ENCODE measurements at places on chromosomes 5 and 9.

GRCh38 chr5:166293892-166294291 lies 1997.6 kb upstream of the WWC1 start:
- no peak for DNase-seq

- peak; percentile 87 for DNase-seq
Measured at GRCh38 chr5:317086-317811, 4.3 kb upstream of the AHRR start.

DNA sequence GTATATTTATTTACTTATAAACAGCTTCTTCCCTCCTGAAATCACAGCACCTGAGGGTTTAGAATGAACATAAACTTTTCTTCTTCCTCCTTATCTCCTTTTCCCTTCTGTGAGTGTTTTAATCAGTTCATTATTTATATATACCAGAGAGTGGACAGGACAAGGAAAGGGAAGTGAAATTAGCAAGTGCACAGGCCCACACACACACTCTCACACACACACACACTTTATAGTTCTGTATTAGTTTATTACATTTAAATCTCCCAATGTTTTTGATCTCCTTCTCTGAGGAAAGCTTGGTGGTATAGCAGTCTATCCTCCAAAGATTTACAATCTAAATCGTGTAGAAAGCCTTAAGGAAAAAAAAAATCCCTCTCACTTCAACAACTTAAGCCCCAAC lies 353.5 kb downstream of the NDUFS4 start:
- no peak for DNase-seq

DNA sequence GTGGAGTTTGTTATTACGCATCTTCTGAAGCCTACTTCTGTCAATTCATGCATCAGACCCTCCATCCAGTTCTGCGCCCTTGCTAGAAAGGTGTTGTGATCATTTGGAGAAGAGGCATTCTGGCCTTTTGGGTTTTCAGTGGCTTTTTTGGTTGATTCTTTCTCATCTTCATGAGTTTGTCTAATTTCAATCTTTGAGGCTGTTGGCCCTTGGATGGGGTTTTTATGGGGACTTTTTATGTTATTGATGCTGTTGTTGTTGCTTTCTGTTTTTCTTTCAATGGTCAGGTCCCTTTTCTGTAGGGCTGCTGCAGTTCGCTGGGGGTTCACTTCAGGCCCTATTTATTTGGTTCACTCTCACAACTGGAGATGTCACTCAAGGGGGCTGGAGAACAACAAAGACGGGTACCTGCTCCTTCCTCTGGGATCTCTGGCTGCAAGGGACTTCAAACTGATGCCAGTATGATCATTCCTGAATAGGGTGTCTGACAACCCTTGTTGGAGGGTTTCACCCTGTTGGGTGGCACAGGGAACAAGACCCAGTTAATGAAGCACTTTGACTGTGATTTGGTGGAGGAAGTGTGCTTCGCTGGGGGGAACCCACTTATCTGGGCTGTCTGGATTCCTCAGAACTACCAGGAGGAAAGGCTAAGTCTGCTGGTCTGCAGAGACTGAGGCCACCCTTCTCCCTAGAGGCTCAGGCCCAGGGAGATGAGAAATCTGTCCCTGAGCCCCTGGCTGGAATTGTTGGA lies 226.7 kb upstream of the PTGER4 start:
- no peak for DNase-seq

- DNase-seq: no peak
Measured at GRCh38 chr5:103942587-103943186, 380.1 kb upstream of the NUDT12 start.

DNA sequence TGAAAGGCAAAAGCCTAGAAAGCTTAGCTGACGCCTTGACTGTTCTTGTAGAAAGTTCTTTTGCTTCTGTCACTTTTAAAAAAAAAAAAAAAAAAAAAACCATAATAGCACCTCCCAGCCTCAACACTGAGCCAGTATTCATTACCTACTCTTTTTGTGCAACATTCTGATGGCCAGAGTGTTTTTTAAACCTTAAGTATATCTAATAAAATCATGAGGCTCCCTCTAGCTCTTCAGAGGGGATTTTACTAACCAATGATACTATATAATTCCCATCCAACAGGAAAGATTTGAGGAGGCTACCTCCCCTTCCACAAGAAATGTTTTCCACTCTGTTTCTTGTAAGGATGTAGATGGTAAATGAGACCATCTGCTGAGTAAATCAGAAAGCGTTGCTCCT lies 3.9 kb downstream of the BNC2 start:
- no peak for DNase-seq

- DNase-seq: no peak
Measured at GRCh38 chr9:21974343-21974721, 19.9 kb downstream of the CDKN2A start.

DNA sequence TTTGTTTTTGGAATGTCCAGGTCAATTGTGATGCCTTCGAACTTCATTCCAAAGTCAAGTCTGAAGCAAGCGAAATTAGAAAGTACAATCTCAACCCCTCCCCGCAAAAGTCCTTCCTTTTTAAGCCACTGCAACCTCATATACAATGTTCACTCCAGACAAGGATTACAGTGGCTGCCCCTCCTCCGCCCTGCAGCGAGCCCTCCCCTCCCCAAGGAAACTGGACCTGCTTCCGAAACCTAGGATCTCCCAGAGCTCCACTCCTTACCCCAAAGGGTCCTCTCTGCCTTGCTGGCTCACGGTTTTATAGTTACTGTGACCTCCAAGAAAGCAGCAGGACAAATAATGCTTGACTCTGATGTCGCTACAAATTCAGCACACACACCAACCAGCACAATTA lies 10.4 kb downstream of the LRRC14B start:
- no peak for DNase-seq

DNA sequence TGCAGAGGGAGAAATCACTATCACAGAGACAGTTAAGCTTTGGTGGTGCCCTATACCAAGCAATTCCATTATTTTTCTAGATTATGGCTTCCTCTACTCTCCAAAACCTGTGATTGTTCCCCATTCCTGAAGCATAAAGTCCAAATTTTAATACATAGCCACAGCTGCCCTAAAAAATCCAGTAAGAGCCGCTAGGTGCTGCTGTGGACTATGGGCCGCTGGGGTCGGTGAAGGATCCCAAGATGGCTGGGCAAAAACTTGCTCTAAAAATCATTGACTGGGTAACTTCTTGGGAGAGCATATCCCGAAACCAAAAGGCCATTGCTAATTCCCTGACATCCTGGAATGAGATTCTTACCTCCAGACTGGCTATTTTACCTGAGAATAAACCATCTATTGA lies 245.3 kb downstream of the NFIB start:
- no peak for DNase-seq

DNA sequence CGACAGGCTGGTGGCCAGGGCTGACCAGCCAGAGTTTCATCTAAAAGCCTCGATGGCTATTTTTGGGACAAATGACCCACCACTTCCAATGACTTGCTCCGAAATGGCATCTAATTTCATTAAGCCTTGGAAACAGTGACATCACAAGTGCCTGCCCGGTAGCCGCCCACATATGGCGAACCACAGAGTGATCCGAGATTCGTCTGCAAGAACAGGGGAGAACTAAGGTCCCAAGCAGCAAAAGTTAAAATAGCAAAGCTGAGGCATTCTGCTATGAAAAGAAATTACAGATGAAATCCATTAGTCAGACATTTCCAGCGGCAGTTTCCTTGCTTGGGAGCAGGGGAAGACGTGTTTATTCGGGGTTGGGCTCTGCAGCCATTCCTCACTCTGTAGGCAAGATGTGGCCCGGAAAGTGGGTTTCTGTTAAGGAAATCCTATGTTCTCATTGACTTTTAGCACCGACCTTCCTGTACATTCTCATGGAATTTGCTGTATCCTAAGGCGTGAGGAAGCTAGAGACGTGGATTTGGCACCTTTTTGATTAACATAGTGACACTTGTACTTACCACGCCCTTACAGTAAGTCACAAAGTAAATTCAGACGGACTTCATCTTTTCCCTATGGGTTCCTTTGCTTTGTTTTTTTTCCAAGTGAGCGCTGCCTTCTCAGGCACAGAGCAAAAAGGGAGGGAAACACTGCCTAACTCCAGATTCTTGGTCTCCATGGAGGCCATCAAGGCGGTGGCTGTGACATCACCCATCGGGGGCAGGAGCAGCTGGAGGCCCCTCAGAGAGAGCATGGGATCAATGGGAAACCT lies 45.1 kb downstream of the ERGIC1 start:
- no peak for DNase-seq

- no peak for DNase-seq
Measured at GRCh38 chr9:92614763-92615461, 55.0 kb downstream of the IPPK start.

DNA sequence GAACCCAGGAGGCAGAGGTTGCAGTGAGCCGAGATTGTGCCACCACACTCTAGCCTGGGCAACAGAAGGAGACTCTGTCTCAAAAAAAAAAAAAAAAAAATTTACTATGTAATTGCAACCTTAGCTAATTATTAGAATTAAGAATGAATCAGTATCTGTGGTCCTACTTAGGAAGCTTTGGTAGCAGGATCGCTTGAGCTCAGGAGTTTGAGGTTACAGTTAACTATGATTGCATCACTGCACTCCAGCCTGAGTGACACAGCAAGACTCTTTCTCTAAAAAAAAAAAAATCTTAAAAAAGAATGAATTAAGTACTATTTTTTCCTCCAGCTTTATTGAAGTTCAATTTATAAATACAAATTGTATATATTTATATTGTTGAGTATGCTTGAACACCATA lies 16.7 kb downstream of the NDUFAF2 start:
- no peak for DNase-seq

GRCh38 chr9:136119061-136119882 lies 597 bp upstream of the TMEM250 start:
- DNase-seq: peak; percentile 89

DNA sequence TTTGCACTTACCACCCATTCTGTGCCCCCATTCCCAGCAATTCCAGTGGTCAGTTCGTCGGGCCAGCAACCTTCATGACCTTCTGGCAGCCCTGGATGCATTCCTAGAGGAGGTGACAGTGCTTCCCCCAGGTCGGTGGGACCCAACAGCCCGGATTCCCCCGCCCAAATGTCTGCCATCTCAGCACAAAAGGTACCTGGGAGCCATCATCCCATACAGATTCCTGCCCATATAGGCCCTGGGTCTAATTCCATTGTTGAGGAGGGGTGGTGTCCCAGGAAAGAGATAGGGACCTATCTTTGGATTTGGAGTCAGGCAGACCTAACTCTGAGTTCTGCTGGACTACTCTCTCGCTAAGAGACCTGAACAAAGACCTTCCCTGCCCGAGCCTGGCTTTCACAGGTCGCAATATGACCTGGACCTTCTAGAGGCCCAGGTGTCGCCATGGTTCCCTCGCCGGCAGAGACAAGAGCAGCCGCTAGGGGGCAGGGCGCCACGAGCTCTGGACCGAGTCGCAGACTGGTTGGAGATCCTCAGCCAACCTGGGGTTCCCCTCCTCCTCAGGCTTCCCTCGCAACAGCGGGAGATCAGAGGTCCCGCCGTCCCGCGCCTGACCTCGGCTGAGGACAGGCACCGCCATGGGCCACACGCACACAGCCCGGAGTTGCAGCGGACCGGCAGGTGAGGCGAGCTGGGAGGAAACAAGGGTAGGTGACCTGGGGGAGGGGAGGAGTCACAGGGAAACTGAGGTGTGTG lies 3.1 kb downstream of the SLC4A9 start:
- DNase-seq: peak; percentile 90

- no peak for DNase-seq
Measured at GRCh38 chr9:18333157-18333556, 140.8 kb upstream of the ADAMTSL1 start.

GRCh38 chr5:73417303-73418034 lies 31.1 kb downstream of the FOXD1 start:
- no peak for DNase-seq

GRCh38 chr5:171415115-171415730 lies 4.2 kb upstream of the FGF18 start:
- DNase-seq: no peak

GRCh38 chr5:12313602-12314001 lies 409.4 kb upstream of the CTNND2 start:
- DNase-seq: no peak

DNA sequence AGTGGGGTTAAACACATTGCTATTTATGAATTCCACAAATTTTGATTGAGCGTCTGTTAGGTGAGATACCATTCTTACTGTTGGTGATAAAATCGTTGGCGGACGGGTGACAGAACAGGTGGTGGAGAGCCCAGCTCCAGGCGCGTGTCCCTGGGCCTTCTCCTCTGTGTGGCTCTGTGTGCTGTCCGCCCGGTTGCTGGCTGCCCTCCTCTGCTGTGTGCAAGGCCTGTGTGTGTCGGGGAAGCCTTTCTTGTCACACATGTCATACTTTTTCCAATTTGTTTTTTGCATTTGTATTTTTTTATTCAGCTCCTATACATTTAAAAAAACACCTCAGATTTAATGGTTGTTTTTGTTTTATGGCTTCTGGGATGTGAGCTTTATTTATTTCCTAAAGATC lies 33.9 kb downstream of the TENT4A start:
- no peak for DNase-seq

DNA sequence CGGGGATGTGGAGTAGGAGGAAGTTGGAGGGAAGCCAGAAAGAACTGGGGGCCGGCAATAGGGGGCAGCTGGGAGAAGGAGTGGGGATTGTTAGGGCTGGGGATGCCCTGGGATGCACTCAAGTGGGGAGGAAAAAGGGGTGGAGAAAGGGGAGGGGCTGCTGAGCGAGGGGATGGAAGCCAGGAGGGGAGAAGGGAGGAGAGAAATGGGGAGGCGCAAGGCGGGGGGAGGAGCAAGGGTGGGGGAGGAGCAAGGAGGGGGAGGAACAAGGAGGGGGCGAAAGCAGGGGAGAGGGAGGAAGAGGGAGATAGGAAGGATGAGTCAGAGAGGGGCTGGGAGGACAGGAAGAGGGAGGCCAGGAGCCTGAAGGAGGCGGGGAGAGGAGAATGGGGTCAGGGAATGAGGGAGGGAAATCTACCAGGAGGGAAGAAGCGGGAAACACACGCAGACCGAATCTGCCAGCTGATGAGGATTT lies 1.6 kb downstream of the IRX4 start:
- DNase-seq: peak; percentile 62

GRCh38 chr9:12717907-12718306 lies 24.7 kb downstream of the TYRP1 start:
- DNase-seq: no peak

DNA sequence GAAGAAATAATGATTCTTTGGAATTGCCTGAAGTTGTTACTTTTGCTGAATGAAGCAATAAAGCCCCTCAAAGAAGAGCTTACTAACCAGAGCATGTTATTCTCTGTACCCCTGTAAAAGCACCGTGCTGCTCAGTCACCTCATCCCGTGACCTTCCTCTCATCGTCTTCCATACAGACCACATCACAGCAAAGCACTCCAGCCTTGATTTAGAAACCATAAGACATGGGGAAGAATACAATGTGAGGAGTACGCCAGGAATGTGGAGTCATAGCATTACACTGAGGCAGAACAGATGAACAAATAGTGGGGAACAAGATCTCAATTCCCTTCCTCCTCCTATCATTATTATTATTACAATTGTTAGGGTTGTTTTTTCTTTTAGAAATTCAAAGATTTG lies 49.1 kb downstream of the ERAP1 start:
- no peak for DNase-seq

- DNase-seq: peak; percentile 8
Measured at GRCh38 chr5:9815051-9815450, 184.9 kb upstream of the TAS2R1 start.

- DNase-seq: no peak
Measured at GRCh38 chr9:89601856-89602562, 2.8 kb upstream of the GADD45G start.

- DNase-seq: no peak
Measured at GRCh38 chr9:35618854-35619799, 914 bp upstream of the CD72 start.

All from ELF-1 (cell line).